Stomach (tissue), 19 donors: ENCODE measurements at places on chromosomes 7 and 10.

GRCh38 chr10:27145937-27146336, 8.2 kb downstream of the YME1L1 start:
- peaks cover 20% of the 10 kb centered on the region for H3K4me1 ChIP-seq
- H3K27me3 ChIP-seq, result no peaks in the 10 kb centered on the region
- no peak overlapping the region for H3K27ac ChIP-seq
- H3K36me3 ChIP-seq, result peaks cover 80% of the 10 kb centered on the region
- DNase-seq, result no peak
- no peak overlapping the region for H3K4me3 ChIP-seq

- DNase-seq, result no peak
- no peaks in the 10 kb centered on the region for H3K4me1 ChIP-seq
- H3K4me3 ChIP-seq, result no peak overlapping the region
- no peaks in the 10 kb centered on the region for H3K27me3 ChIP-seq
- H3K36me3 ChIP-seq, result peaks cover 65% of the 10 kb centered on the region
These were observed 53.6 kb upstream of the PRR15 start for GRCh38 chr7:29510028-29510427.

DNA sequence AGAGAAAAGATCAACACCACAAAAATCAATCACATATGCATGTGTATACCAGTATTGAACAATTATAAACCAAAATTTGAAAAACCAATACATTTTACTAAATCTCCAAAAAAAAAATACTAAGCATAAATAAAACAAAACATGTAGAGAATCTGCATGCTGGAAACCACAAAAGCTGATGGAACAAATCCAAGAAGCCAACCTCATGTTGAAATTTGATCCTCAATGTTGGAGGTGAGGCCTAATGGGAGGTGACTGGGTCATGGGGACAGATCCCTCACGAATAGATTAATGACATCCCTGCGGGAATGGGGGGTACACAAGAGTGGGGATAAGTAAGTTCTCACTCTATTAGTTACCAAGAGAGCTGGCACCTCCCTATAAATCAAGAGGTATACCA, 82.5 kb downstream of the OAT start:
- no peak overlapping the region for H3K27ac ChIP-seq
- H3K4me1 ChIP-seq, result no peaks in the 10 kb centered on the region
- H3K36me3 ChIP-seq, result no peaks in the 10 kb centered on the region
- H3K4me3 ChIP-seq, result no peak overlapping the region
- DNase-seq, result no peak

DNA sequence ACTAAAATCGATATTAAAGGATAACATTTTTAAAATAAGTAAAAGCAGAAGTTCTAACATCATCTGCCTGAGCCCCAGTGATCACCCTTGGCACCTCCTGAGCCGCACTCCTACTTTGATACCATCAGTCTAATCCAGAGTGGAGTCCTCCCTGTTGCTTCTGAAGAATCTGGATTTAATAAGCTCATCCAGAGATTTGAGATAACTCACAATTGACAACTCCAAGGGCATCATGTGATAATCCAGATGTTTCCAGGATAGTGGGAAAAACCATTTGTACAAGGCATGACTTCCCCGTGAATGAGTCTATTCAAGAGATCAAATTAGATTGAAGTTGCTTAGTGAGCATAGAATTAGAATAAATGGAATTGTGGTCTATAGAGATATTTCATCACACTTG, 475.8 kb upstream of the C7orf33 start:
- peaks cover 5% of the 10 kb centered on the region for H3K27me3 ChIP-seq
- H3K27ac ChIP-seq, result no peak overlapping the region
- H3K36me3 ChIP-seq, result no peaks in the 10 kb centered on the region
- H3K4me3 ChIP-seq, result no peak overlapping the region
- no peak for DNase-seq

- no peaks in the 10 kb centered on the region for H3K4me1 ChIP-seq
- H3K27ac ChIP-seq, result no peak overlapping the region
- no peak overlapping the region for H3K4me3 ChIP-seq
- DNase-seq, result no peak
- no peaks in the 10 kb centered on the region for H3K36me3 ChIP-seq
These were observed 47.5 kb downstream of the BMPER start for GRCh38 chr7:33952824-33953223.
